ENCODE measurements at places on chromosomes 2 and 18. TPM values are rescaled to one million over a fixed set of nuclear protein-coding genes. Genes with fewer than 3 reads are reported as not detected.

Gene CHRND
- not detected for total RNA-seq

DNA sequence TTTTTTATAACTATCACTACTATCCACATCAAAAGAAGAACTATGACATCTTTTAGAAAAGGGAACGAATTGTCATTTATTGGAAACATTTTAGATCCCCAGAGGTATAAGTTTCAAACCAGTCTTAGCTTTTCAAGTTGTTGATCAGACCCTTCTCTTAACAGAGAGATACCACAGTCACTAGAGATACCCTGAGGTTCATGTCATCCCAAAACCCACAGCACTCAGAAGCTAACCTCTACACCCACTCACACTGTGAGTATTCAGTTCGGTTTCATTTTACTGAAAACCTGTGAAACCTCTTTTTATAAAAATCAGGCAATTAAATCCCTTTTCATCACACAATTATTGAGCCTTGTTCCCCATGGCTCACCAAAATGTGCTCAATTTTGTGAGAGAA lies 156.2 kb downstream of the DTNA start:
- ATAC-seq, result no peak

Gene ANO7
- total RNA-seq, result 0.81 TPM

- ATAC-seq, result no peak
These were observed 126.2 kb downstream of the DPP4 start for GRCh38 chr2:161947836-161948235.

DNA sequence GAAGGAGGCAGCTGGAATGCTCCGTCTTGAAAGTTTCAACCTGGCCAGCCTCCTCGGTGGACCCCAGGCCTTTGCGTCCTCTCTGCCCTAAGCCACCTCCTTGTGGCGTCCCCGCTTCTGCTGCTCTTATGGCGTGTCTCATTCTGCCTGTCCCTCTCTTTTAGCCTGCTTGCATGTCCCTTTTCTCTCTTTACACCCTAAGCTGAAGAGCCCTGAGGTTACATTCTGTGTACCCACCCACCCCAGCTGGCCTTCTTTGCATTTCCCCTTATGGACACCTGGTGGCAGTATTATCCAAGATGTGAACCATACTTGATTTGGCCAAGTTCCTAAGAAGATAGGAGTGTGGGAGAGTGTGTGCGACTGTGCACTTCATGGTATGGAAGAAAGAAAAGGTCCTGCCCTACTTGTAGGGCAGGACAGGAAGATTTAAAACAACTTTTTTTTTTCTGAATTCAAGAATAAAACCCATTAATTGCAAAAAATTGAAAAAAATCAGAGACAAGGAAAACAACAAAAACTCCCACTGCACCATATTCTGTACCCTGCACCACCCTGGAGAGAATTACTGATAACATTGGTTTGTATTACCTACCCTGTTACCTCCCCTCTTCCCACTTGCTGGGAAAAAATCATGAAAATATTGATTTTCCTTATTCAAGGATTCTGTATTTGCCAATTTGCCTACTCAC lies 77.4 kb downstream of the DYSF start:
- ATAC-seq, result no peak

Gene GPR45
- not detected for total RNA-seq

Gene INPP1
- 27.7 TPM for total RNA-seq

Gene IL36B
- total RNA-seq, result not detected

DNA sequence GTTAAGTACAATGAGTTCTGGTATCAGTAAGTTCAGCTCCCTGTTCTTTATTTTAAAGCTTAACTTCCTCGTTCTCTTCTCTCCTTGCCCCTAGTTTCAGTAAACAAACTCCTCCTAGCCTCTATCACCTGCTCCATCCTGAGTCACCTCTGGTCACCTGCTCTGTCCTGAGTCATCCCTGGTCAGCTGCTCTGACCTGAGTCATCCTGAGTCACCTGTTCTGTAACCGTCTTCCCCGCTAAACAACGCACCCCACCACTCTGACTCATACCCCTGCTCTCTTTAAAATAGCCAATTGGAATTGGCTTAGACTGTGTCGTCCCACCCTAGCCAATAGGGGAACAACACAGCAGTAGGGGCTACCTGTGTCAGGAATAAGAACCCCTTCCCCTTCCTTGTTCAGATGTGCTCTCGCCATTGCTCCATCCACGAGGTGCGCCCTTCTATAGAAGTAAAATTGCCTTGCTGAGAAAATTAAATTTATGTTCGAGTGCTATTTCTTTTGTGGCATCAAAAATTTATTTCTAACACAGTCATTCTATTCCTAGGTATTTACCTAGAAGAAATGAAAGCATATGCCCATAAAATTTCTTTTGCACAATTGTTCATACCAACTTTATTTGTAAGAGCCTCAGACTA lies 24.9 kb upstream of the RMND5A start:
- no peak for ATAC-seq

DNA sequence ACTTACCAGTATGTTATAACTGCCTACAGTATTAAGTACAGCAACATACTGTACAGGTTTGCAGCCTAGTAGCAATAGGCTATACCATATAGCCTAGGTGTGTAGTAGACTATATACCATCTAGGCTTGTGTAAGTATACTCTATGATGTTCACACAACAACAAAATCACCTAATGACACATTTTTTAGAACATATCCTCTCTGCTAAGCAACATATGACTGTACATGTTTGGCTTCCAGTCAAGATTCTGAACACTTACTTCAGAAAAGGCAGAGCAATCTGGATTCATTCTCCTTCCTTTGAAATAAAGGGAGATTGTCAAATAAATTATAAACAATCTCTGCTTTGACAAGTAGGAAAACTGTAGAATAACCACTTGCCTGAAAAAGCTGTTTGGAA lies 81.8 kb downstream of the EXOC6B start:
- no peak for ATAC-seq

DNA sequence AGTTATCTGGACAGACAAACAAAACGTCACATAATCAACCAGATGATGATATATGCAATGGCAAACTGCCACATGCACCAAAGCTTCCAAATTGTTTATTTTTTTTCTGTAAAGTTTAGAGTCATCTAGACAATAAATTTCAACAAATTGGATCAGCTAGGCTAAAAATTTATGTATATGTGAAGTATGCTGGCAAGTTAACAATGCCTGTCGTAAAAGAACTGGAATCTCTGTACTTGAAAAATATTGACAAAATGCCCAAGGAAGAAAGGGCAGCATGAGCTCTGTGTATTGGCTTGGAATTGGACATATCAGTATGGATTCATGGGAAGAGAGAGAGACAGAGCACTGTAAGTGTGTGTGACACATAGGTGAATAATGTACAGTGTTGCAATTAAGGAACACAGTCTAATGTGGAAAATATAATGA lies 309.8 kb downstream of the ERBB4 start:
- ATAC-seq, result no peak

GRCh38 chr2:20599861-20600461 lies 50.9 kb downstream of the HS1BP3 start:
- ATAC-seq, result no peak

- ATAC-seq, result peak; percentile 51
These were observed 139.4 kb downstream of the WDSUB1 start for GRCh38 chr2:159146996-159147666.

Gene E2F6
- 20.1 TPM for total RNA-seq

DNA sequence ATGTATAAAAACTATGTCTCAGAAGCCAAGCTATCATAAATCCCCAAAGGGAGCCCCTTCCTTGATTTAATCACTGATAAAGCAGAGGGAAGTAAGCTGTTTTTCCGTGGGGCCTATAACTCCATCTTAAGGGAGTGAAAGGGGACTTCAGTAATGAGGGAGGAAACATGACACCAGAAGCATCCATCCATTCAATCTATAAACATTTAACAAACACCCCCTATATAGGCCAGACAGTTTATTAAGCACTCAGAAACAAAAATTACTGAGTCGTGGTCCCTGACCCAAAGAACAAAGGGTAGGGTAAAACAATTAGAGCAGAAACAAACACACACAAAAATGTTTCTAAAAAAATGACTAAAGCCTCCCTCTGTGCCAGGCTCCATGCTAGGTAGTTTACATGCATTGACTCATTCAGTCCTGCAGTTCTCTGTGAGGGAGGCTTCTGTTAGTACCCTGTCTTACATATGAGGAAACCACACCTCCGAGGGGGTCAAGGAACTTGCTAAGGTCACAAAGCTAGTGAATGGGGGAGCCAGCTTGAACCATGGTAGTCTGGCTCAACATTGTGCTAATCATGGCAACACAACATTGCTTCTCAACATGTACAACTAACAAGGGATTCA lies 472.1 kb downstream of the CDH2 start:
- no peak for ATAC-seq

Gene UGT1A8
- not detected for total RNA-seq
